ENCODE measurements at places on chromosomes 5 and 9.

DNA sequence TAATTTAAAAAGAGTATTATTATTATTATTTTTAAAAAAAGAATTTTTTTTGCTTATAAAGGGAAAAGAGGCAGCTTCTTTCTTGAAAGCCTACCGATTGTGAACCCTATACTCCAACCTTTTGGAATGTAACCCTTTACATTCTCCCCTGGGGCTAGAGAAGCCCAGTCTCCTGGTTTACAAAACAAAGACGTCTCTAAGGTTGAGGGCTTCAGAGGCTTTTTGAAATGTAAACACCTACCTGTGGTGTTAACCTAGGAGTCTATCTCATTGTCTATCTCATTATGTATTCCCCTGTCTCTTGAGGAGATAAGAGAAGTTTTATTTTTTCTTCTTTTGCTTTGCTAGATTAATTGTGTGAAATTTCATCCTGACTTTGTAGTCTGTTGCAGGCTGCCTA is 4.7 kb downstream of the TNFSF8 start:
- no peak for DNase-seq

GRCh38 chr5:102893942-102894341 is 138.8 kb downstream of the PAM start:
- no peak for DNase-seq

DNA sequence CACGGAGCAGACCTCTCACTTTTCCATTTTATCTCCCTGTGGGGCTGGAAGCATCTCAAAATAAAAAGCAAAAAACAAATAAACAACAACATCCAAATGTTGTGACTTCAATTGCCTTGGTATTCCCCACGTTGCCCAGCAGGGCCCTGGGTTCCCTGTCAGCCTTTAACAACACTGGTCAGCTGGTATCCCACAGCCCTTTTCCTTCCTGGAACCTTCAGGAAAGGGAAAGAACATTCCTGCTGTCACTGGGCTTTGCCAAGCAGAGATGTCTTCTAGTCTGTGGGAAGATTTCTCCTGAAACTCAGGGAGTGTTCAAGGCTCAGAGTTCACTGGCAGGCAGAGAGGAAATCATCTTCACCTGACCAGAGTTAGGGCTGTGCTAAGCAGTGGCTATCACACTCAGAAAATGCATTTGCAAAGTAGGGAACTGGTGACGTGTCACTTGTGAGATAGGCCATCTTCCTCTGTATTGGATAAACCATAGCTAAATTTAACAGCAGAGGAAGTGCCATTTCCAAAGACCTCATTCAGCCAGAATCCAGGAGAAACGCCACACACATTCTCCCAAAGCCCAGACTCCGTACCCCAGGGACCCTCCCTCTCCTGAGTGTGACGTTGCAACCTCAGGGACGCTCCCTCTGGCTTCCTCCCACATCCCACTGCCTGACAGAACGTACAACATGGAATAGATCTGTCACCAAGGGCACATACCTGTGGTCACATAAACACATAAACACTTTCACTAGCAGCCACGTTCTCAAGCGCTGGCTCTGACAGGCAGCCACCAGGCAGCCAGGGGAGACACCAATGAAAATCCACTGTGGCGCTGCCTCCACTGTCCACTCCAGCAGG is 274.0 kb upstream of the DAPK1 start:
- DNase-seq = no peak

DNA sequence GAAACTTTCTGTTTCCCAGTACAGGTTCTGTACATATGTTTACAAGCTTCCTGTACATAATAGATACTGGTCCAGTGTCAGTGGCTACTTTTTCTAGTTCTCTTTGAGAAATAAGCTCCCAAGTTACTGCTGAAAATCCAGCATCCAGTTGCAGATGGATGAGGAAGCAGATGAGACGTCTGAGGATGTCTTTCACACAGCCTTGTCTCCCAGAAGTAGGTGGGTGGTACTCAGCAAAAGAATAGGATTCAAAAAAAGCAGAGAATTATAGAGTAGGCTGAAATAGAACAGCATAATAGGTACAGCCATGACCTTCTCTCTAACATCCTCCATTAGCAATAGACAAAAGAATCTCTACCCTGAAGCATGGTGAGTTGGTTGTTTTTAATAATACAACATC is 77.7 kb downstream of the BRINP1 start:
- DNase-seq = no peak

DNA sequence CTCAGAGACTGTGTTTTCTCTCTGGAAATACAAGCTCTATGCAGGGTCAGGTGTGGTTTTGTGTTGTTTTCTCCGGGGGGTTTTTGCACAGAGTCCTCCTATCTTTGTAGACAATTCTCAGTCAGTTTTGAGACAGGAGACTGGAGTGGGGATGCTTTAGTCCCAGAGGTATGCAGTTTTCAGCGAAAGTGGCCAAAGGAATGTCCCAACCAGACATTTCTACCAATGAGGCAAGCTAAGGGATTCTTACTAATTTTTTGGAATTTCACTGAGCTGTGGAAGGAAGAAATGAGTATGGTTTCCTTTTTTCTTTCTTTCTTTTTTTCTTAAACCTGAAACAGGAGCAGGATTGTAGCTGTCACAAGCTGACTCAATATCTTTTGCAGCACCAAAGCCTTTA is 35.3 kb upstream of the PLPP1 start:
- DNase-seq = no peak

GRCh38 chr9:93054758-93055704 is 3.5 kb upstream of the SUSD3 start:
- DNase-seq = no peak

DNA sequence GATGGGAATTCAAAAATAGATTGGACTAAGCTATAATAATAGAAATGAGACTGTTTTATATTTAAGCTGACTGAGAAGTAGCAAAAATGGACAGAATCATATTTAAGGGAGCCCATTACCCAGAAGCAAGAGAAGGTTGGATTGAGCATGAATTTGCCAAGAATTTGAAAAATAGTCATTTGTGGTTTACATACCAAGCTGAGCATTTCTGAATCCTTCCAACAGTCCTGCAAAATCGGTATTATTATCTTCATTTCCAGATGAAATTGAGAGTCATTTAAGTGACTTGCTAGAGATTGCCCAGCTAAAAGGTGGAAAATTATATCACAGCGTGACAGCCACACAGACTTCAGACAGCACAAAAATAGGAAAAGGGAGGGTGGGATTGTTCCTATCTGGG is 48.4 kb downstream of the TNFSF15 start:
- no peak for DNase-seq

DNA sequence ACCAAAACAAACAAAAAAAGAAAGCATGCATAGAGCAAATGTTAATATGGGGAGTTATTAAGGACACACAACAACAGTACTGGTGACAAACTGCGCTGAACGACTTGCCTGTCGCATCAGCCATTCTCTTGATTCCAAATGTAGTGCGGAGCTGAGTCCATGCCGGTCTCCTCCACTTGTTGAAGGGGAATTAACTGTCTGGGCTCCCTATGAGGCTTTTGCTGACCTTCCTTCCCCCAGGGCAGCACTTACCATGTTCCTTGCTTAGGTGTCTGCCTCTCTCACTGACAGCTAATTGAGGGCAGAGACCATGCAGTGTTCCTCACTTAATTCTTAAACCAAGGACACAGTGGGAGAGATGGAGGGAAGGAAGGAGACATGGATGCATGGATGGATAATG is 40.8 kb upstream of the FAT2 start:
- DNase-seq = no peak

DNA sequence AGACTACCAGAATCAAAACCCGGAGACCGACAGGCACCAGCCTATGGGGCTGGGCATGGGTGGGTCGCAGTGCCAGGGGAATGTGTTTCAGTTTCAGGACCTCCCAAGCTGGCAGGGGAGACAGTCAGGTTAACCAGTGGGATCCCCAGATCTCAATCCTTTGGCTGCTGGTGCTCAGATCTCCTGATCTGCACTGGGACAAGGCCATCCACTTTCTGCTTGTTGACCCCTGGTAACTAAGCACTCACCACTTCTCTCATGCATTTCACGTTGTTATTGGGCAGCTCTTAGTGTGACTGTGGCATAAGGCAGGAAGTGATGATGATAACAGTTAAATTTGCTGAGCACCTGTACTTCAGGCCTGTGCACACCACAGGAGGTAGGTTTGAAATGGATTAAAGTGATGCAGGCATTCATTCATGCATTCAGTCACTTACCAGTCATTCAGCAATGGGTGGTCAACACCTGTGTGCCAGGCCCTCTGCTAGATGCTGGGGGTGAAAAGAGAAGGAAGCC is 42.1 kb upstream of the STXBP1 start:
- peak; percentile 31 for DNase-seq

GRCh38 chr9:4713849-4714248 is 27.2 kb downstream of the AK3 start:
- DNase-seq = no peak

GRCh38 chr9:4725706-4726442 is 15.1 kb downstream of the AK3 start:
- no peak for DNase-seq

DNA sequence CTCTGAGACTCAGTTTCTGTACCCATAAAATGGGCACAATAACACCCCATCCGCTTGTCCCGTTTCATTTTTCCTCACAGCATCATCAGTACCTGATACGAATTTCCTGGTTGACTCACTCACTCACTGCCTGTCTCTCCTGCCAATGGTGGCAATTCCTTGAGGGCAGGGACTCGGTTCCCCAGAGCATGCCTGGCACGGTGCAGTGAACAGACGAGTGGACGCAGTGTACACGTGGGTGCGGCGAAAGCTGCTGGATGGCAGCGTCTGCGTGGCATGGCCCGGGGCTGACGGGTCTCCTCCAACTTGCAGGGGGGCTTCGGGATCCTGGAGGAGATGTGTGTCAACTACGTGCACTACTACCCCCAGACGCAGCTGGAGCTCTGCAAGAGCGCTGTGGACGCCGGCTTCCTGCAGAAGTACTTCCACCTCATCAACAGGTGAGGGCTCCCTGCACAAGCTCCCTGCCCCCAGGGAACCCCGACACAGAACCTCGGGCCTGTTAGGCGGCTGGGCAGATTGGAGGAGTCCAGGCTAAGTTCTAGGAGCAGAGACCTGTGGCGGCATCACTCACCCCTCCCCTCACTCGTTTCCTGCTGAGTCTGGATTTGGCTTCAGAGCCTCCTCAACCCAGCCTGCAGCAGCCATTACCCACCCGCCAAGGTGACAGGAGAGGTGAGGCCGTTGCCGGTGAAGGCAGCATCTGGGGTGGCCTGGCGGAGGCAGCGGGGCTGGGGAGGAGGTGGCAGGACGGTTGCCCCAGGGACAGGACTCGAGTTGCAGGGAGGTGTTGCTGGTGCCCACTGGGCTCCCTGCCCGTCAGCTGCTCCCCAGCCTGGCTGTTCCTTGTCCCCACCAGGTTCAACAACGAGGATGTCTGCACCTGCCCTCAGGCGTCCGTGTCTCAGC is 20.3 kb downstream of the DBH start:
- no peak for DNase-seq

- no peak for DNase-seq
These were observed 2.1 kb downstream of the ZNF608 start for GRCh38 chr5:124744170-124744971.

- DNase-seq = no peak
These were observed 49.5 kb upstream of the BRINP1 start for GRCh38 chr9:119418721-119419120.

GRCh38 chr5:1698589-1699316 is 100.9 kb downstream of the MRPL36 start:
- no peak for DNase-seq

GRCh38 chr5:541539-542318 is 17.5 kb upstream of the SLC9A3 start:
- DNase-seq = no peak

DNA sequence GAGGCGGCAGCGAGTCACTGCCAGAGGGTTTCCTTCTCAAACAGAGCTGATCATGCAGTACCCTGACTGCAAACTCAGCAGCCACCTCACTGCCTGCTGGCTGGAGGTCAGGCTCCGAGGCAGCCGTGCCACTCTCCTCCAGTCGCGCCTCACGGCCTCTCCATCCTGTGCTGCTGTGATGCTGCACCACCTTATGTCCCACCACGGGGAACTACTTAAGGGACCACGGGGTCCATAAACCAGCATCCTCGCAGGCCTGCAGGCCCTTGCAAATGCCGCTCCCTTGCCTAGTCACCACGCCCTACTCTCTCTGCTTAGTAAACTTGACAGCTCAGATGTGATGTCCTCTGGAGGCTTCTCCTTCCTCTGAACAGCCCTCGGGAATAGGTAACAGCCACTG is 99.2 kb downstream of the CRB2 start:
- DNase-seq = no peak

GRCh38 chr5:16619136-16619535 is 2.3 kb upstream of the RETREG1 start:
- DNase-seq = no peak

DNA sequence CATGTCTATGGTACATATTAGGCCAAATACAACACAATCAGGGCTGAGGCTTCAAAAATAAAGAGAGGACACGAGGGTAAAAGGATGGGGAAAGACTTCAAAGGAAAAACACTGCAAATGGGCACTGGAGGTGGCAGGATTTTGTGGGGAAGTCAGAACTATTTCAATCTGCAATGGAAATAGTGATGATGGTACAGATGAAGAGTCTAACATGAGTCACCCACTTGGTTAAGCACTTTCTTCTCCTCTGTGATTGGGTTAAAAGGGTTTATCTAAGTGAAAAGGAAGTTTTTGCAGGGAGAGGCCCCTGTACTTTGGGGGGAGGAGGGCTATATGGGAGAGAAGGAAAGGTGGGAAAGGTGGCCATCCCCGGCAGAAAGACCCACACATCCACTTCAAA is 4.5 kb upstream of the SH3GL2 start:
- DNase-seq = no peak

DNA sequence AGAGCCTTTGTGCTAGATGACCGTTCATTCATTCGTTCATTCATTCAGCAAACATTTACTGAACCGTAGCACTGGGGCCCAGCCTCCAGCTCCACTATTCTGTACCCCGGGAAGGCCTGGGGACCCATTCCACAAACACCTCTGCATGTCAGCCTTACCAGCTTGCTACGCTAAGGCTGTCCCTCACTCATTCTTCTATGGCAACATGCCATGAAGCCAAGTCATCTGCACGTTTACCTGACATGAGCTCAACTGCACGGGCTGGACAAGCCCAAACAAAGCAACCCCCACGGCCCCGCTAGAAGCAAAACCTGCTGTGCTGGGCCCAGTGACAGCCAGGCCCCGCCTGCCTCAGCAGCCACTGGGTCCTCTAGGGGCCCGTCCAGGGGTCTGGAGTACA is 6.0 kb downstream of the CEL start:
- no peak for DNase-seq

GRCh38 chr9:124022201-124023121 is 10.9 kb downstream of the LHX2 start:
- DNase-seq = no peak

DNA sequence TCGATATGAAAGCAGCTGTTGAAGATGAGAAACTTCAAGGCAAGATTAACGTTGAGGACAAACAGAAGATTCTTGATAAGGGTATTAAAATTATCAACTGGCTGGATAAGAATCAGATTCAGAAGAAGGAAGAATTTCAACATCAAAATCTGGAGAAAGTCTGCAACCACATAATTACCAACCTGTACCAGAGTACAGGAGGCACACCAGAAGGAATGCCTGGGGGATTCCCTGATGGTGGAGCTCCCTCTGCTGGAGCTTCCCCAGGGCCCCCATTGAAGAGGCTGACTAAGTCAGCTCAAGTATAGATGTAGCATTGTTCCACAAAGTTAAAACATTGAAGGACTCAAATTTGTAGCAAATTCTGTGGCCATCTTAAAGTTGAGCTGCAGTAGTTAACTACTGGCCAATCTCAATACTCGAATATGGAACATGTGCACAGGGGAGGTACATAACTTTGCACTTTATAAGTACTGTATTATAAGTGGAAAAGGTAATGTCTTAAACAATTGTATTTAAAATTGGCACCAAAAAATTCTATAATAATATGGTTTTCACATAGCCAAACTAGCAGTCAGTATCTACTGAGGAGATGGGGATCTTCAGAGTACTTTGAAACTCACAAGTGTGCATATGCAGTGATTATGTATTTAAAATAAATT is 237.5 kb downstream of the CHSY3 start:
- DNase-seq = peak; percentile 69
